NCI-H1694 (cell line): ENCODE measurements at places on chromosomes 2 and 18.

- DNase-seq: no peak
Observed at GRCh38 chr2:68806511-68807109, 64.6 kb downstream of the BMP10 start.

DNA sequence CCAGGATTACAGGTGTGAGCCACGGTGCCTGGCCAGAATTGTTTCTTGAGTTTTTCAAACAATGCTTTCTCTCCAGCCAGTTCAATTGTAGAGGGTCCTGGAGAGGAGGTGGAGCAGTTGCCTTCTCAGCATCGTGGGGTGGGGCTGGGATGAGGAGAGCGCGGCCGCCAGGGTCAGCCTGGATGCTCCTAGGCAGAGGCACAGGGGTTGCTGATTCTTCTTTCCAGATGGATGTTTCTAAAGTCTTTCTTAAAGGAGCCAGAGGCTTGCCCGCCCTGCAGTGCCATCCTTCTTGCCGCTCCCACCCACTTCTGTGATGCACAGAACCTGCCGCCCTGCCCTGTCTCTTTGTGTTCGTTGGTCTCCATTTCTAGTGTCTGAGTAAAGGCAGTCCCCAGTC, 61.1 kb downstream of the AGAP1 start:
- no peak for DNase-seq

GRCh38 chr18:76619621-76620315, 124.7 kb upstream of the ZNF516 start:
- no peak for DNase-seq

DNA sequence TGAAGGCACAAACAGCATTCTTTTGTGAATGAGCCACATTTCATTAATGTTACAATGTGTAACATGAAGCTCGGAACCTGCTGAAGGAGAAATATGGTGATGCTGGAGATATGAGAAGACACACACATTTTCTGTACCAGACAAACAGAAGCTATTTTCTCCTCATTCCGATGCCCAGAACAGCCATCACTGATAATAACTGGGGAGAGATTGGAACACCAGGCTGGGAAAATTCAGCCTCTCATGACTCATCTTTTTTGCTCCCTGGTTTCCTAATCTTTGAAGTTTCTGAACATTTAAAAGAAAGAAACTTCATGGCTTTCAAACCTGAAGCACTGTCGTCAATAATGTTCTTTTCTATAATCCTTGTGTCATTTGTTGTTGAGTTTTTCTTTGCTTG, 110.9 kb downstream of the LYPD6 start:
- DNase-seq: no peak

GRCh38 chr18:50665519-50665918, 105.6 kb downstream of the MAPK4 start:
- no peak for DNase-seq

DNA sequence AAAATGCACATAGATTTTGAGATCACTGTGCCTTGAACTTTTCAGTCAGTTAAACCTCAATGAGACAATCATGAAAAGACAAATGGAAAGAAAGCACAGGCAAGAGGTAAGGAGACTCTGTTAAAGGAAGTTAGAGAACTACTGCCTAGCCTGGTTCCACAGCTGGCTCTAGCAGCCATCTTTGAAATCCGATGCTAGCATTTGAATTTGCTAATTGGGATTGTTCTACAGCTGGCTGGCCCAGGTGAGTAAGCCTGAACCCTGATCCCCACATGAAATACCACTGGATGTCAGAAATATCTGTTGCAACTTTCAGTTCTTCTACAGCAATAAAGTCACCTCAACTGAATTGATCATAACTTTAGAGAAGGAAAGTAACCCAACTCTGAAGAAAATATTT, 315.2 kb upstream of the CHAC2 start:
- DNase-seq: no peak

GRCh38 chr2:218806346-218806978, 24.5 kb downstream of the CYP27A1 start:
- DNase-seq: no peak

DNA sequence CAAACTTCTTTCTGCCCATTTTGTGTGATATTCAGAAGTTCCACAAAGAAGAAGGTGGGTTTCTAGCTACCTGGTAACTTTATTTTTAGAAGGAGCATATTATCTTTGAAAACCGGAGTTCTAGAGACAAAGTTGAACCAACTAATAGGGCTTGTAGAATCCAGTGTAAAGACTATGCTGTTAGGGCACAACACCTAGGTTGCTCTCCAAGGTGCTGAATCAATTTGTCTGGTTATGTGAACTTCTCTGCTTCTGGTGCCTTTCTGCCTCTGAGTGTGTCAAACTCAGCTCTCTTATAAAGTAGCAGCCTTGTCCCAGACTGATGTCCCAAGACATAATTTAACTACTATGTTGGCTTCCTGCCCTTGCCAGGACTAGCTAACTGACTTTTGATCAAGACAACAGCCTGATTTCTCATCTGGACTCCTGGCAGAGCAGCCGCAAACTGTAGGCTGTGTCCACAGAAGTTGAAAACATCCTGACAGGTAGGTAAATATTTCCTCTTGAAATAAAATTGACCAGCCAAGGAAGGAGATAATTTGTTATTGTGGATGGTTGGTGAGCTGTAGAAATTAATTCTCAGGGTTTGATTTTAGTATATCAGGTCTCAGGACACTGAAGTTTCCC, 119.4 kb downstream of the CYRIA start:
- DNase-seq: no peak
